ENCODE measurements at places on chromosomes 7 and 10. TPM values are rescaled to one million over a fixed set of nuclear protein-coding genes. Genes with fewer than 3 reads are reported as not detected.

PRF1 gene
- not detected for total RNA-seq

SFRP4 gene
- total RNA-seq: not detected

GRCh38 chr10:124494046-124494807, 32.6 kb downstream of the LHPP start:
- no peak for DNase-seq

MKX gene
- 0.06 TPM for total RNA-seq

DNA sequence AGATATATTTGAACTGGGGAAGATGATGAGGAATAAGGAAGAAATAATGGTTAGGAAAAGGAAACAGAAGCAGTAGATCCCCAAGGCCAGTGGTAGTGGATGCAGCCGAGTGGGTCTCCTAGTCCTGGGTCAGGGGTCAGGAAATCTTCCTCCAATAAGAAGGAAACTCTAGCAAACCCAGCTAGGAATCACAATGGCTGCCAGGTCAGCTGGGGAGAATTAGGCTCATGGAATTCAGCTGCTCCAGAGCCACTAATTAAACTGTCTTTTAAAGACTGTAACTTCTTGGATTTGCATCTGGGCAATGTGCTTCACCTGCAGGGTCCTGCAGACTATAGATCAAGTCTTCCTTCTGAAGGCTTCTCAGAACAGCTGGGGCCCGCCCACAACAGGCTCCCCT, 644.4 kb downstream of the KCNMA1 start:
- no peak for DNase-seq

GRCh38 chr10:20988357-20988983, 91.4 kb upstream of the NEBL start:
- no peak for DNase-seq

DOCK4 gene
- 10.0 TPM for total RNA-seq
